ENCODE measurements at places on chromosomes 13 and 19.

GRCh38 chr19:34148658-34149185, 23.6 kb upstream of the LSM14A start:
- DNase-seq: no peak

GRCh38 chr13:113348591-113348990, 15.3 kb downstream of the GRTP1 start:
- DNase-seq: no peak

- no peak for DNase-seq
Measured at GRCh38 chr19:3124630-3125029, 11.2 kb upstream of the GNA15 start.

GRCh38 chr19:2461751-2462634, 5.2 kb upstream of the LMNB2 start:
- peak; percentile 88 for DNase-seq

DNA sequence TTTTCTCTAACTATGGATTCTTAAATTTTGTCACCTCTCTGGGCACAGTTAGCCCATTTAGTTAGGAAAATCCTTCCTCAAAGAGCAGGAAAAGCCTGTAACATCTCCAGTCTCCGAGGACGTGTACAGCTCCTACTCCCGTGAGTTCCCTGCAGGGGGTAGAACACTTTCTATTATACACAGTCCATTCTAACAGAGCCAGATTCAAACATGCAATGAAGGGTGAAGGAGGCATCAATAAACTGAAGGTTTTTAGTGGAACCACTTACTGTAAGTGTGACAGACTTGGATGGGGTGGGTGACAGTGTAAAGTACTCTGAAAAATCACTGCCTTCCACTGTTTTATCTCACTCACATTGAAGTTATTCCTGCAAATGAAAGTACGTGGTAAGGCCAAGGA, 204.7 kb upstream of the DACH1 start:
- DNase-seq: no peak

- DNase-seq: no peak
Measured at GRCh38 chr13:50812242-50812641, 31.2 kb downstream of the DLEU7 start.

DNA sequence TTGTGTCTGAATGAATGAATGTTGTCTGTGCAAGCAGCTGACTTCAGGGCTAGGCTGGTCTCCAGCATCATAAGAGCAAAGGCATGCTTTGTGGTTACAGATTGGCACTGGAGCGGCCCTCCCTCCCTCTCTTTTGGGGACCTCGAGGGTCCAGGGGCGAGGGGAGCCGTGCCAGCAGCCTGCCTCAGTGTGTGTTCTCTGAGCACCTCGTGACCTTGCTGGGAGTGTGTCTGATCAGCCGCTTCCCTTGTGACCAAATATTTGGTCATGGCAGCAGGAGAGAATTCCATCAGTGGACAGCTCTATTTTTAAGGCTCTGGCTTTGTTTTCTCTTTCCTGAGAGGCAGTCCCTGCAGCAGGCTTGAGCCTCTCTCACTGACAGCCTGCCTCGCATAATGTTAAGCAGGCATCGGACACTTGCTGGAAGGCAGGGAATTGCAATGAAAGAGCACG, 329.7 kb downstream of the UQCRFS1 start:
- no peak for DNase-seq

DNA sequence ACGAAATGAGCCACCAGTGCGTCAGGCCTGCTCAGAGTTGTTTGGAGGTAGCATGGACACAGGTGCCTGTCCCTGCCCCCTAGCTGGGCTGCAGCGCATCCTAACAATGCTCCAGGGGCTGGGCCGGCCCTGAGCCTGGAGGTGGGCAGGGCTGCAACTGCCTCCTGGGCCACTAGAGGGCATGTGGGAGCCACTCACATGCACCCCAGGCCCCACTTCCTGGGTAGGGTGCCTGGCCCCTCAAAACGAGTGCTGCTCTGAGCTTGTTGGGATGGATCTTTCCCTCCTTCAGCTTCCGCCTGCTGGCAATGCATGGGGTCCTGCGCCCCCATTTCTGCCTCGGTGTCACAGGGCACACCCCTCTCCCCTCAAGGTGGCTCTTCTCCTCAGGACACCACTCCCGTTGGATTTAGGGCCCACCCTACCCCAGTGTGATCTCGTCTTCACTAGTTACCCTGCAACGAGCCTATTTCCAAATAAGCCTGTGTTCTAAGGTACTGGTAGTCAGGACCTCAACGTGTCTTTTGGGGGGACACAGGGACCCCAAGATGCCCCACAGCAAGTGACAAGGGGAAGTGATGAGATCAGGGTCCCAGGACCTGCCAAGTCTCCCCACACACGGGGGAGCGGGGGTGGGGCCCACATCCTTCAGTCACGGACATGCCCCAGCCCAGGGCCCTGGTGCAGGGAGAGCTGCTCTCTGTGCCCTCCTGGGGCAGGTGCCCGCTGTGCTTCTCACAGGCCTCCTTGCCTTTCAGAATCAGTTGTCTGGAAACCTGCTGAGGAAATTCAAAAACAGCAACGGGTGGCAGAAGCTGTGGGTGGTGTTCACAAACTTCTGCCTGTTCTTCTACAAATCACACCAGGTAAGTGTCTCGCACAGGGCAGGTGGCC, 131.3 kb downstream of the STK24 start:
- peak; percentile 89 for DNase-seq

DNA sequence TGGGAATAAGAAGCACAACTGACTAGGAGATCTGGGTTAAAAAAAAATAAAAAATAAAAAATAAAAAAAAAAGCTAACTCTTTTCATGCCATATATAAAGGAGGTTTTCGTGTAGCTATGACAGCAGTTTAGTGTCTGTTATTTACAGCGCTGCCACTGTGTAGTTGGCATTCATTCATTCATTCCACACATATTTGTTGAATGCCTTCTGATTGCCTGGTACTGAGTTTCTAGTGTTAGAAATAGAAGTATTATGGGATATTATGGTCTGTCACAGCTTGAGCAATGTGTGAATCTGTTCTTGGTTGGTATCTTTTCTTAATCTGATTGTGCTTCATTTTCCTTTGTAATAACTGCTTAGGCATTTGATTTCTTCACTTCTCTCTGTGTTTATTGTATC, 237.4 kb downstream of the NBEA start:
- DNase-seq: no peak

- no peak for DNase-seq
Measured at GRCh38 chr19:32581705-32582179, 752 bp downstream of the PDCD5 start.

DNA sequence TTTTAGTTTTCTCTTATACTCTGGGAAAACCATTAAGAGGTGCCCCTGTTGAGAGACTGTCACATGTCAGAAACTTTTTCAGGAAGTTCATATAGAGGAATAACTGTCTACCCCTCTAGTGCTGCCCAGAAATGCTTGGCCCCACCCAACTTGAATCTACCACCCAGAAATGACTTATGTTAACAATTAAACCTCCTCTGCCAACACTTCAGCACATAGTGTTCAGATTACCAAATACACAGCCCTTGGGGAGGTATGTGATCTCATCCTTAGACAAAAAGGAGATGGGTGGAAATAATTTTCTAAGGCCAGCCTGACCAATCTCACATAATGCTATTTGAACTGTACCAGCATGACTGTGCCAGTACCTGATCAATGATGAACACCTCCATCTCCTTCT, 35.6 kb downstream of the CCDC169 start:
- no peak for DNase-seq

DNA sequence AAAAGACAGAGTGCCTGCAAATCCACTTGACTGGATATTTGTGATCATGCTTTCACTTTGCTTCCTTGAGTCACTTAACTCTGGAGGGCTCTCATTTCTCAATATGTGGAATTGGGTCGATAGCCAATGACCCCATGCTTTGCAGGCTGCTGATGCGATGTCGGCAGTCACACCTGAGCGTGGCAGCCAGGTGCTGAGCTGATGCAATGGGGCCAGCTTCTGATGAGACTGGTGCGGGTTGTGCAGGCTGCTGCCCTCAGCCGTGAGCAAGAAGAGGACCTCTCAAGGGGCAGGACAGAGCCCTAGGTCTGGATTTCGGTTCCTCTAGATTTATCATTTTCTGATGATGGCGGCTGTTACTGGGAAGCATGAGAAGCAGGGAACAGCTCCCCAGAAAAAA, 334.1 kb downstream of the TEX29 start:
- DNase-seq: no peak

- no peak for DNase-seq
Measured at GRCh38 chr19:50000841-50001557, 24.2 kb downstream of the VRK3 start.

DNA sequence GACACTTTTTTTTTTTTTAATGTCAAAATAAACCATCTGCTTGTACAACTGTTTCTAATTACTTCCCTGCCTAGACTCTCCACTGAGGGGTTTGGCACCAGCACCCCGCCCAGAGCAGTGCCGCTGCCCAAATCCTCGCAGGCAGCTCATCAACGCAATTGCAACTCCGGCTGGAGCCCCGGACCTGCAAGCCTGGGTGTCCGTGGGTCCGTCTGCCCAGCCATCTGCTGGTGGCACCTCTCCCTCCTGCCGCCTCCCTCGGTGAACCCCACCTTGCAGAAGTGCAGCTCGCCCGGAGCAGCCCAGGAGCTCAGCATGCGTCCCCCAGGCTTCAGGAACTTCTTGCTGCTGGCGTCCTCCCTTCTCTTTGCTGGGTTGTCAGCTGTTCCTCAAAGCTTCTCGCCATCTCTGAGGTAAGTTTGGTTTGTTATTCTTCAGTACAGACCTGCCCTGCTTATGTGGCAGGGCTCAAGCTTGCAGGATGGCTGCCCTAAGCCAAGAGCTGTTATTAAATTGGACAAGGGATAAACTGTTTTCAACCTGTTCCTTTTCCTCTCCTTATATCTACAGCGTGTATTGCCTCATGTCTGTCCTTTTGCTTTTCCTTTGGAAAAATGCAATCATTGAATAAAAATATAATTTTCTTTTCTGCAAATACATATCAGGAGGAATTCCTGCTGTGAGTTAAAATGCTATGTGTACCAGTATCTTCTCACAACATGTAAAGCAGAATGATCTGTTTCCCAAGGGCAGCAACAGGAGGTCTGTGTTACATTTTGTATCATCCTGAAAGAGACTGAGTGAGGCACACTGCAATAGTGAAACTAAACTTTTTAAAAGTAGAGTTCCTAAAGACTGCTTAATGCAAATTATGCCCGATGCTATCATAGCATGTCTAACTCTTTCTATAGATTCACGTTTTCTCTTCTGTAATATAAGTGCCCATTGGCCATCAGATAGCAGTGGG, at the start of gene ITGBL1:
Gene ITGBL1, plus strand, starts transcription at position 157 of the 967 bp plus-strand sequence. Its CDS starts 159 bp downstream, at position 316.
- DNase-seq: no peak

DNA sequence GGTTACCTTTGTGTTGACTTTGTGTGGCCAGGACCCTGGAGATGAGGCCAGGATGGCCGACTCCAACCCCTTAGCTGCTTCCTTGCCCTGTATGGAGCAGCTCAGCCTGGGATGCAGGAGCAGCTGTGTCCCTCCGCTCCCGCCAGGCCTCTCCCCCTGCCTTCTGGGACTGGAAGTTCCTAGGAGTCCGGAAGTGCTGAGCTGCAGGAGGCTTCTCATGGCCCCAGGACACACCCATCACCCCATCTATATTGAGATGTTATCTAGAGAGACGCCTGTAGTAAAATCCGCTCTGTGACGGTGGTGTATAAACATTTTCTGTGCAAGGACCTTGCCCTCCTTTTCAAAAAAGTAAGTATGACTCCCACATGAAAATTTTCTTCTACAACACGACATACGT, 27.0 kb downstream of the WTIP start:
- DNase-seq: no peak

GRCh38 chr13:30292325-30292724, 15.0 kb downstream of the KATNAL1 start:
- no peak for DNase-seq

DNA sequence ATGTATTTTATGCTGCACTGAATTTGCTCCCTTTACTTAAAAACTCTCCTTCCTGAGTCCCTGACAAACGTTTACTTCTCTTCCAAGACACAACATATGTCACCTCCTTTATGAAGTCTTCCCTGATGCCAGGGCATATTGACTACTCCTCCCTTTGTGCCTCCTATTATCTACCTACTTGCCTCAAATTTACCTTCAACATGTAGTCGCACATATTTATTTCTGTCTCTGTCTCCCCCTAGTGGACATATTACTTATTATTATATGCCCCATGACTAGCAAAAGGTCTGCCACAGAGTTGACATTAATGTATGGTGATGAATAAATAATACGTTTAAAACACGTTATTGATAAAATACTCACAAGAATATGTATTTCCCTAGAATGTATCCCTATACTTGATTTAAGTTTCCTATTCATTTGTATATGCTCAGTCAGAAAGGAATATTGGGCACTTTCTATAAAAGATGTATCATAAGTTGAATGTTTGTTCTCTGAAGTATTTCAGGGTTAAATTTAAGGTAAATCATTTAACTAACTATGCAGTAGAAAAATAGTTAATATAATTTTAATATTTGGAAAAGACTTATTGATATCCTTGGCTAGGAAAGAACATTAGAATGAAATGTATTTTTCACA, 250.3 kb upstream of the ATXN8OS start:
- no peak for DNase-seq

DNA sequence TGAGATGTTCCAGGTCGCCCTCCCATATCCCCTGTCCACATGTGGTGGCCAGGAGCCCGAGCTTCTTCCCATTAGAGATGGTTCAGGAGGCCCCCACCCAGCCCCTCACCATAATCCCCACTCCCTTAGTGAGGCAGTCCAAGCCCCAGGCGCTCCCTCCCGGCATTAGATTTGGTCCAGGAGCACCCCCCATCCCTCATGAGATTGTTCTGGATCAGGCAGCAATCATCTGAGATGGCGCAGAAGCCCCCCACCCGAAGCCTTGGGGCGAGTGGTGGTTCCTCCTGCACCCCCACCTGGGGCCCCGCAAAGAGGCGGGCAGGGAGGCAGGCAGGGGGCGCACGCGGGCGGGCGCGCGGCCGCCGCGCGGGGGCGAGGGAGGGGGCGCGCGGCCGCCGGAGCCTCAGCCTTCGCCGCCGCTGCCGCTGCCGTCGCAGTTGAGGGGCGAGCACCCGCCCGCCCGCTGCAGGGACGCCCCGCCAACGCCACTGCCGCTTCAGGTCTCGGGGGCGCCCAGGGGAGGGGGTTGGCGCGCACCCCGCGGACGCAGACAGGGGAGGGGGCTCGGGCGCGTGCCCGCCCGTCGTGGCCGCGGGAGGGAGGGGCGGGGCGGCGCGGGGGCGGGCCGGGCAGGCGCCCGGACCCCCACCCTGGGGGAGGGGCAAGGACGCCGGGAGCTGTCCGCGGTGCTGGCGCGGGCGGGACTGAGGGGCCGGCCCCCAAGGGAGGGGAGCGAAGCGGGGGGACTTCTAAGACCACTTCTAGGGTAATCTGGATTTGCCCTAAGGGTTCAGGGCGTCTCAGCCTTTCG, 46.4 kb upstream of the SHKBP1 start:
- no peak for DNase-seq

- no peak for DNase-seq
Measured at GRCh38 chr13:111384441-111385182, 64.2 kb downstream of the TEX29 start.
